ENCODE measurements at places on chromosomes 6 and 20.

DNA sequence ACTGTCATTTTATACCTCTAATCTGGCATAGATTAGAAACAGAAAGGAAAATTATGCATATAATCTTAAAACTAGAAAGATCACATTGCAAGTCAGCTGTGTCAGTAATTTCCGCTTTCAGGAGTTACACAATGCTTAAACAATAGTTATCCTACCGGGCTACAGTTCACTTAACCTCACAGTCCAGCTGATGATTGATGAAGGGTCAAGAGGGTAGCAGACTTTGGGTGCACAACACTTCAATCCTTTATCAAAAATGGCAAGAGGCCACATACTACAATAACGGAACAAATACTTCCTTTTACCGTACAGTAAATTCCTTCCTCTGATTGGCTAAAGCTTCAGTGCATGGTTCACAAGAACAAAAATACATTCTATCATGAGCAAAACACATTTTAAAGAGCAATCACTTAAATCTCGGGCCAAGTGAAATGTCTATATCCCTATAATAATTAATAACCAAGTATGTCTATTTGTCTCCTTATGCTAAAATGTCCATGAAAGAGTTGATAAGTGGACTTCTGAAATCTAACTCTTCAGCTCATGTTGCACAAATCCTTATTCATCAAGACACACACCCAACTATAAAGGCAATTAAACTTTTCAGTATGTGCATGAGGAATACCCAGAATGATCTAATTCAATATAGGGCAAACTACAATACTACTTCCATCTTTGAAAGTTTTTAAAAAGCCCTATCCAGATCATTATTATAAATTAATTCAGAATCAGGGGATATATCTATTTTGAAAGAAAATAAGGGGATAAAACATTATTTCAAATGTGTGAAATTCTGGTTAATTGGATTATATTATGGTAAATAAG is 76.8 kb downstream of the HIVEP2 start:
- no peak for DNase-seq

GRCh38 chr6:92297101-92297500 is 1122.3 kb downstream of the EPHA7 start:
- no peak for DNase-seq

DNA sequence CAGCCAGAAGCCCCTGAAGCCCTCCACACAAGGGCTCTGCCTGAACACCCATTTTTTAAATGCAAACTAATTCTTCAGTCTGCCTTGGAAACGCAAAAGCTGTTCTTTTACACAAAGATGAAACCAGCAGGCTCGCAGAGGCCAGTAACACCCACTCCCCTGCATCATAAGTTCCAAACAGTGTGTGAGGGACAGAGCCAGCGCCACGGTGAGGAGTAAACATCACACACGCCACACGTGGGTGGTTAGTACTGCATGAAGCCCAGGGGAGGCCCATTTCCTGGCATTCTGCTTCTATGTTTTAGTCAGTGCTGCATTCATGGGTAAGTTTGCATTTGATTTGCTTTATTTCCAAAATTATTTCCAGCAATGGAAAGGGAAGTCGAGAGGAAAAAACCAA is 217.7 kb upstream of the RIN2 start:
- DNase-seq: no peak

DNA sequence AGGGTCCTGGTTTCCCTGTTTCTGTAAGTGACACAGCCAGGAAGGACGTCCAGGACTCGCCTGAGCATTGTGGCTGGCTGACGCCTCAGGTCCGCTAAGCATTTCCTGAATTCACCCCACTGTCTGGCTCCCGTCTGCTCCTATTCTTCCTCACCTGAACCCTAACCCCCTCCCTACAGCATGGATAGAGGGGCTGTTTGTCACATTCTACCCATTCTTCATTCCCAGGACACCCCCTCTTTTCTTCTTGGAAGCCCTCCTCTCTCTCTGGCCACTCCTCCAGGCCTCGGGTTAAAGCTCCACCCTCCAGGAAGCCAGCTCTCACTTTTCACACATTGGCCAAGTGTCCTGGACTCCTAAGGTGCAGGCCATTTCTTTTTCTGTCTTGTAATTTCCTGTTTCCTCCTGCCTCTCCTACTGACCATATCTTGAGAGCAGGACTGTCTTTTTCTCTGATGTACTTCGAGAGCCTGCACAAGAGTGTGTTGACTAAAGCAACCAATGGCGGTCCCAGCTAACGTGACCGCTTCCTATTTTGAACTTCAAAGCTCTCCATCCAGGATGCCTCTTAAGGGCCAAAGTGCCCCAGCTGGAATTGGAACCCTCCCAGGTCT is 24.2 kb upstream of the MYMX start:
- DNase-seq: no peak

- no peak for DNase-seq
Measured at GRCh38 chr6:24126586-24127192, 674 bp downstream of the NRSN1 start.

GRCh38 chr6:165941249-165941775 is 226.3 kb downstream of the TBXT start:
- DNase-seq: no peak

GRCh38 chr20:24235296-24236175 is 233.9 kb upstream of the SYNDIG1 start:
- DNase-seq: no peak

Data from glutamatergic neuron (in vitro differentiated cells).